GM23338 (cell line): ENCODE measurements at places on chromosomes 11 and 22. TPM values are rescaled to one million over a fixed set of nuclear protein-coding genes. Genes with fewer than 3 reads are reported as not detected.

Gene SYT9
- total RNA-seq = 2.4 and 2.7 TPM in 2 replicates

GRCh38 chr11:8793114-8793777 is 110.7 kb downstream of the RPL27A start:
- no peak for DNase-seq

DNA sequence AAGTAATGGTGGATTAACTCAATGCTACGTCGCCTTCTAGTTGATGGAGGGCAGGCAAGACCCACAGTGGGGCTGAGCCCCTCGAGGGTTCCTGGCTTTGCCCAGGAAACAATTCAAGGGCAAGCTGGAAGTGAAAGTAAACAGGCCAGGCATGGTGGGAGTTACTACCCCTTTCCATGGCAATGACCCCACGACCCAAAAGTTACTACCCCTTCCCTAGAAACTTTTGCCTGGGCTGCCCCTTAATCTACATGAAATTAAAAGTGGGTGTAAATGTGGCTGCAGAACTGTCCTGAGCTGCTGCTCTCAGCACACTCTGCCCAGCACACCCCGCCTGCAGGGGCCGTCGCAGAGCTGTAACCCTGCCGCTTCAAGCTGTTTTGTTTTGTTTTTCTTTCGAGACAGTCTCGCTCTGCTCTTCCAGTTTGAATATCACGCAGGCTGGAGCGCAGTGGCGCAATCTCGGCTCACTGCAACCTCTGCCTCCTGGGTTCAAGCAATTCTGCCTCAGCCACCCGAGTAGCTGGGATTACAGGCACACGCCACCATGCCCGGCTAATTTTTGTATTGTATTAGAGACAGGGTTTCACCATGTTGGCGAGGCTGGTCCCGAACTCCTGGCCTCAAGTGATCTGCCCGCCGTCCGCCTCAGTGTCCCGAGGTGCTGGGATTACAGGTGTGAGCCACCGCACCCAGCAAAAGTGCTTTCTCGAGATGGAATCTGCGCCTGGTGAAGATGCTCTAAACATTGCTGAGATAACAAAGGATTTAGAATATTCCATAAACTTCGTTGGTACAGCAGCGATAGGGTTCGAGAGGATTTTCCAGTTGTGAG is 5.9 kb upstream of the RNH1 start:
- no peak for DNase-seq

Gene EFEMP2
- total RNA-seq = 4.5 and 9.4 TPM in 2 replicates

Gene FOSL1
- 10.1 and 14.6 TPM in 2 replicates for total RNA-seq
